CD4-positive, alpha-beta T cell (primary cell): ENCODE measurements at places on chromosomes 7 and 10.

- no peaks in the 10 kb centered on the region for H3K4me1 ChIP-seq
- H3K27ac ChIP-seq = no peak overlapping the region
- no peak overlapping the region for H3K4me3 ChIP-seq
- no peaks in the 10 kb centered on the region for H3K36me3 ChIP-seq
- no peak for DNase-seq
These were observed 448.9 kb downstream of the PLXDC2 start for GRCh38 chr10:20265146-20265545.

- no peak overlapping the region for H3K4me3 ChIP-seq
- H3K4me1 ChIP-seq = no peaks in the 10 kb centered on the region
- H3K27me3 ChIP-seq = no peaks in the 10 kb centered on the region
- no peak overlapping the region for H3K27ac ChIP-seq
- DNase-seq = no peak
- H3K36me3 ChIP-seq = no peaks in the 10 kb centered on the region
These were observed 745.1 kb upstream of the LRRTM3 start for GRCh38 chr10:66180581-66181318.

GRCh38 chr10:73744664-73744975, 448 bp downstream of the SEC24C start:
- peak; percentile 39 for DNase-seq
- peak overlapping the region; percentile 99 for H3K27ac ChIP-seq
- H3K27me3 ChIP-seq = no peaks in the 10 kb centered on the region
- peaks cover 53% of the 10 kb centered on the region for H3K4me1 ChIP-seq

GRCh38 chr7:115477193-115477651, 553.3 kb downstream of the TFEC start:
- H3K36me3 ChIP-seq = no peaks in the 10 kb centered on the region
- H3K4me1 ChIP-seq = peaks cover 11% of the 10 kb centered on the region
- H3K4me3 ChIP-seq = peak overlapping the region; percentile 45
- no peak overlapping the region for H3K27ac ChIP-seq

- H3K27ac ChIP-seq = no peak overlapping the region
- no peak overlapping the region for H3K4me3 ChIP-seq
- H3K36me3 ChIP-seq = peaks cover 11% of the 10 kb centered on the region
- no peaks in the 10 kb centered on the region for H3K27me3 ChIP-seq
These were observed 73.2 kb downstream of the LMBR1 start for GRCh38 chr7:156819733-156820295.

DNA sequence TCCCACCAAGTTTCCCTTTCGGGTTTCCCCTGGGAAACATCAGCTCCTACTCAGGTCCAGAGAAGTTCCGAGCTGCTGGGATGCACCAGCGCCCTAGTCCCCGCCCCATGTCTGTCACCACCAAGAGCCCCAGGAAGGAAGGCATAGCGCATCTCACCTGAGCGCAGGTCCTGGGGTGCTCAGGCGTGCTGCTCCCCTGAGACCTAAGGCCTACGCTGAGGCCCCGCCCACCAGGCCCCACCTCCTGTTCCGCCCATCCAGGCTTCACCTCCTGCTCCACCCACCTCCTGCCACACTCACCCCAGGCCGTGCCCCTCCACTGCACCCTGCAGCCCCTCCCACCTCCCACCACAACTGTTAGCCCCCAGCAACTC, 1.2 kb upstream of the TFR2 start:
- H3K4me1 ChIP-seq = peaks cover 3% of the 10 kb centered on the region
- DNase-seq = no peak
- H3K27me3 ChIP-seq = no peaks in the 10 kb centered on the region
- H3K4me3 ChIP-seq = no peak overlapping the region
- no peaks in the 10 kb centered on the region for H3K36me3 ChIP-seq

DNA sequence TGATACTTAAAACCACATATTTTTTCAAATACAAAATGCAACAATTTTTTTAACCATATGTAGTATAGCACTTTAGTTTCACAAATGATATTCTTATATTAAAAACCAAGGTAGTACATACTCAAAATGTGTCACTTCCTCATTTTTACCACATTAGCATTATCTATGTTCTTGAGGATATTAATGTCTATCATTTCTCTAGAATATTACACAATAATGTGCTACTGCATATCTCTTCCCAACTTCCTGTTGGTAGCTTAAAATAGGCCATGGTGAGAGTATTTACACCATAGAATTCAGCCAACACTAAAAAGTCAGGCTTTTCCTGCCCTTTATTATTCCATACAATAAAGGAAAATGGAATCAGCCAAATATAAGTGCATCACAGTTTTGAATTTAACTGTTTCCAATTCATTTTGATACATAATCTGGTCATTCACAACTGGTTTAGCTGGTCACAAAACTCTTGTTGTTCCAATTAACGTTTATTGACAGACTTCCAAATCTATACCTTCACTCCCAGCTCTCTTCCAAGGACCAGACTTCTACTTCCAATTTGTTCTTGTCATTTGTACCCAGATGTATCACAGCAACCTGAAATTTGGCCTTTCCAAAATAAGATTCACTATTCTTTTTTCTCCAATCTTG, 20.0 kb upstream of the LRRC17 start:
- no peak overlapping the region for H3K27ac ChIP-seq
- H3K36me3 ChIP-seq = no peaks in the 10 kb centered on the region
- H3K4me3 ChIP-seq = no peak overlapping the region
- no peaks in the 10 kb centered on the region for H3K27me3 ChIP-seq

GRCh38 chr7:112986256-112987031, 100.2 kb downstream of the GPR85 start:
- H3K36me3 ChIP-seq = no peaks in the 10 kb centered on the region
- DNase-seq = no peak
- H3K4me3 ChIP-seq = no peak overlapping the region
- no peaks in the 10 kb centered on the region for H3K4me1 ChIP-seq
- peaks cover 23% of the 10 kb centered on the region for H3K27me3 ChIP-seq

DNA sequence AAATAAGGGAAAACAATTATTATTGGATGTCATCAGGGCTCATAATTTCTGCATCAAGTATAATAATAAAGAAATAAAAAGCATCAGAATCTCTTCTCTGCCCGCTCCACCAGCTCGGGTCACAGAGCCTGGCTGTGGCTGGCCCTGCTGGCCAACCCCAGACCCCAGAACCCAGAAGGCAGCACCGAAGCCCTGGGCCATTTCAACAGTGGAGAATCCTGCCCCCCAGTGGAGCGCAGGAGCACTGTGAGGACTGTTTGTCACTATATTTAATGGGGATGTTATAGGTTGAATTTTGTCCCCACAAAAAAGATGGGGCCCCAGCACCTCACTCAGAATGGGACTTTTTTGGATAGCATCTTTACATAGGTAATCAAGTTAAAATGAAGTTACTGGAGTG, 27.3 kb downstream of the DENND11 start:
- H3K4me1 ChIP-seq = no peaks in the 10 kb centered on the region
- H3K27me3 ChIP-seq = no peaks in the 10 kb centered on the region

GRCh38 chr7:76515999-76516443, 5.7 kb downstream of the UPK3B start:
- DNase-seq = peak; percentile 58
- no peaks in the 10 kb centered on the region for H3K4me1 ChIP-seq
- H3K27ac ChIP-seq = no peak overlapping the region
- no peaks in the 10 kb centered on the region for H3K27me3 ChIP-seq

DNA sequence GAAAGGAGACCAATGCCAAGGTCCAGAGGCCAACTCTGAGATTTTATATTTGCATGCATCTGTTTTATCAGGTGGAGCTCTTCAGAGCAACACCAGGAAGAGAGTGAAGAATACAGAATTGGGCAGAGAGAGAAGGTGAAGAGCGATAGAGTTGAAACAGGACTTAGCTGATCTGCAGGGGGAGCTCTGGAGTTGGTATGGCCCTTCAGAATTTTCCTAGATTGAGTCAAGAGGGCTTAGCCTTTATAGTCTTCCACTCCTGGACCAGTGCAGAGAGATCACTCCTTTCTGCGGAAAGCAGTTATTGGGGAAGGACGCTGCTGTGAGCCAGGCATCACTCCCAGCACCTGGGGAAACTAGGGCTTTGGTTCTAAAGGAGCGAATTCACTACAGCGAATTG, 105.0 kb upstream of the DGKB start:
- no peaks in the 10 kb centered on the region for H3K27me3 ChIP-seq
- H3K27ac ChIP-seq = no peak overlapping the region
- no peak for DNase-seq
- no peaks in the 10 kb centered on the region for H3K4me1 ChIP-seq
- no peaks in the 10 kb centered on the region for H3K36me3 ChIP-seq

DNA sequence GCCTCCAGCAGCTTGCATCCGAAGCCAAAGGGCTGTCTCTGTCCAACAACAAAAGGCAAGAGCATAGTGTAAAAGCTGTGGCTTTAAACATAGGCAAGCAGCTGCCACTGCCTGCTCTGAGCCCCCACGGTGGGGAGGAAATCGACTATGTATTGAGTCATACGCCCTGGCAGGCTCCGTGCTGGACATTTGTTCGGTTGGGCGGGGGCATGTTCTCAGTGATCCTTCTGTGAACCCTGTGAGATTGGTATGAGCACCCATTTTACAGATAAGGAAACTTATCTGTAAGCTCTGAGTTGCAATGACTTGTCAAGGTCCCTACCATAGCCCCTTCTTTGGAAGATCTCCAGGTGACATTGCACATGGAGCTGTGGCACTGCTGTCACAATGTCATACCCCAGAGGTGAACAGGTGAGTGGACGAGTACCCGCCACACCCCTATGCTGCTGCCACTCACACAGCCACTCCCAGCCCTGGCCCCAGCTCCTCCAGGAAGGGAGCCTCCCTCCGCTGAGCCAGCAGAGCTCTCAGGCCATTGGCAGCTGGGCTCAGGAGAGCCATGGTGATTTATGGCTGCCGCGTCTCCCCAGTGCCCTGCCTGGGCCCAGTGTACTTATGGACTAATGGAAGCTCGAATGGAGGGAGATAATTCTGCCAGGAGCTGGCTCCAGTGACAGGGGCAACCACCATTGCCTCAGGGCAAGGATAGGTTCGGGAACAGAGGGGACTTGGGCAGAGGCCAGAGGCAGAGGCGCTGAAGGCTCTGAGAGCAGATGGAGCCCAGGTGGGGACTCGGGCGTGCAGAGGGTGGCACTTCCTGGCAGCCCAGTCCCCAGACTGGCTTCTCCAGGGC, 43.7 kb downstream of the UNC5B start:
- H3K4me3 ChIP-seq = no peak overlapping the region
- no peaks in the 10 kb centered on the region for H3K27me3 ChIP-seq
- H3K36me3 ChIP-seq = no peaks in the 10 kb centered on the region
- H3K27ac ChIP-seq = no peak overlapping the region
- no peak for DNase-seq

GRCh38 chr7:16234493-16235146, 186.7 kb downstream of the CRPPA start:
- H3K36me3 ChIP-seq = no peaks in the 10 kb centered on the region
- no peak overlapping the region for H3K4me3 ChIP-seq
- no peaks in the 10 kb centered on the region for H3K27me3 ChIP-seq
- DNase-seq = no peak
- no peak overlapping the region for H3K27ac ChIP-seq
- no peaks in the 10 kb centered on the region for H3K4me1 ChIP-seq

- H3K4me1 ChIP-seq = no peaks in the 10 kb centered on the region
- no peak overlapping the region for H3K4me3 ChIP-seq
- no peaks in the 10 kb centered on the region for H3K27me3 ChIP-seq
- no peak for DNase-seq
- H3K36me3 ChIP-seq = no peaks in the 10 kb centered on the region
These were observed 136.2 kb downstream of the PLXDC2 start for GRCh38 chr10:19952224-19953010.

- no peak overlapping the region for H3K4me3 ChIP-seq
- no peaks in the 10 kb centered on the region for H3K27me3 ChIP-seq
- no peak for DNase-seq
- H3K27ac ChIP-seq = no peak overlapping the region
- peaks cover 6% of the 10 kb centered on the region for H3K36me3 ChIP-seq
These were observed 8.1 kb downstream of the CCDC6 start for GRCh38 chr10:59898125-59898835.

DNA sequence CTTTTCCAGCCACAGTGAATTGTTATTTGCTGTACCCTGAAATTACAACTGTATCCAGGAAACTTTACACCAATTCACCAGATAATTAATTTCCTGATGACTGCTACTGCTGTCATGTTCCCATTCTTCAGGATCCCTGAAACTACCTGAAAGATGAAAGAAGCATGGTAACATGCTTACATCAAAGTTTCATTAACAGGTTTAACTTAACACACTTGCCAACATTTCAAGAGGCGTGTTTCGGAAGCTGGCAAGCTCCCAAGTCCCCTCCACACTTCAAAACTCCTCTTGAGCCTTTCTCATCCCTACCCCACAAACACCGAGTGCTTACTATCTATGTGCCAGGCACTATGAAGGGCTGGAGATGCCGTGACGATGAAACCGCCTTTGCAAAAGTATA, 88.6 kb downstream of the MPP7 start:
- H3K4me3 ChIP-seq = no peak overlapping the region
- H3K4me1 ChIP-seq = peaks cover 8% of the 10 kb centered on the region
- no peak for DNase-seq
- H3K27me3 ChIP-seq = no peaks in the 10 kb centered on the region
- H3K36me3 ChIP-seq = peaks cover 7% of the 10 kb centered on the region
- no peak overlapping the region for H3K27ac ChIP-seq

GRCh38 chr10:60872451-60872850, 71.5 kb downstream of the RHOBTB1 start:
- H3K4me1 ChIP-seq = no peaks in the 10 kb centered on the region
- no peak overlapping the region for H3K4me3 ChIP-seq
- DNase-seq = no peak
- H3K27ac ChIP-seq = no peak overlapping the region

DNA sequence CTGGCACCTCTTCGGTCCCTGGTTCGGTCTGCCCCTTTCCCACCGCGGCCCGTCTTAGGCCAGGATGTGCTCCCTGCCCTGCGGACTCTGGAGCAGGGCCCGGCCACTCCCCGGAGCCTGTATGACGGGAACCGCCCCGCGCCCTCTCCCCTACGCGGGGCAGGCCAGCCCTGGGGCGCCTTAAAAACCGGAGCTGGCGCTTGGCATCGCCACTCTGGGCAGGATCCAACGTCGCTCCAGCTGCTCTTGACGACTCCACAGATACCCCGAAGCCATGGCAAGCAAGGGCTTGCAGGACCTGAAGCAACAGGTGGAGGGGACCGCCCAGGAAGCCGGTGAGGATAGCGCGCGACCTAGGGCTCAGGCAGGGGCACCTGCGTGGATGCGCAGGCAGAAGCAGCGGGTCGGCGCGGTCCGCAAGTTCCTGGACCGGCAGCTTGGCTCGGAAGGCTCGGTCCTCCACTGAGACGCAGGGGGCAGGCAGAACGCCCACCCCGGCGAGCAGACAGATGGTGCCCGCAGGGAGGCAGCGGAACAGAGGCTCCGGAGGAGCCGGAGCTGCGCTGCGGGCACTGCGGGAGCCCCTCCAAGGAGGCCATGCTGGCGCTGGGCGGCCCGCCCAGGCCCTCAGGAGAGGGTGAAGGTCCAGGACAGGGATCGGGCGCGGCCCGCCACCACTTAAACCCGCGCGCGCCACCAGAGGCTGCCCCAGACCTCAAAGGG, at the start of gene ADIRF:
Gene ADIRF, plus strand, starts transcription at position 212 of the 723 bp plus-strand sequence. Its CDS starts 63 bp downstream, at position 275.
- peak within 1 kb of the TSS; percentile 19 for H3K4me3 ChIP-seq
- no peak within 1 kb of the TSS for H3K27ac ChIP-seq
- H3K27me3 ChIP-seq = no peaks in the 10 kb centered on the region
- peak; percentile 52 for DNase-seq
- H3K4me1 ChIP-seq = peaks cover 66% of the 10 kb centered on the region

- DNase-seq = no peak
- no peaks in the 10 kb centered on the region for H3K27me3 ChIP-seq
- no peaks in the 10 kb centered on the region for H3K36me3 ChIP-seq
- H3K27ac ChIP-seq = no peak overlapping the region
- no peak overlapping the region for H3K4me3 ChIP-seq
These were observed 1.5 kb upstream of the OAT start for GRCh38 chr10:124420254-124420653.

GRCh38 chr10:127196282-127197153, at the start of gene INSYN2A:
TSS of gene INSYN2A (minus strand) at chr10:127196591. CDS start at chr10:127176395, 20,196 bp downstream.
- H3K4me1 ChIP-seq = no peaks in the 10 kb centered on the region
- H3K4me3 ChIP-seq = no peak within 1 kb of the TSS
- peaks cover 22% of the 10 kb centered on the region for H3K27me3 ChIP-seq
- H3K36me3 ChIP-seq = no peaks in the 10 kb centered on the region
- H3K27ac ChIP-seq = no peak within 1 kb of the TSS
